ENCODE measurements at places on chromosomes 5 and 9. TPM values are rescaled to one million over a fixed set of nuclear protein-coding genes. Genes with fewer than 3 reads are reported as not detected.

The TMEM171 gene
- not detected for total RNA-seq

The TMEM174 gene
- total RNA-seq: not detected

The CPLANE1 gene
- total RNA-seq: 25.3 TPM

The NPR2 gene
- 0.07 TPM for total RNA-seq

The JAKMIP2 gene
- total RNA-seq: not detected

The MGAT1 gene
- total RNA-seq: 258 TPM

- DNase-seq: no peak
These were observed 312.5 kb upstream of the PTGER4 start for GRCh38 chr5:40367255-40367654.

DNA sequence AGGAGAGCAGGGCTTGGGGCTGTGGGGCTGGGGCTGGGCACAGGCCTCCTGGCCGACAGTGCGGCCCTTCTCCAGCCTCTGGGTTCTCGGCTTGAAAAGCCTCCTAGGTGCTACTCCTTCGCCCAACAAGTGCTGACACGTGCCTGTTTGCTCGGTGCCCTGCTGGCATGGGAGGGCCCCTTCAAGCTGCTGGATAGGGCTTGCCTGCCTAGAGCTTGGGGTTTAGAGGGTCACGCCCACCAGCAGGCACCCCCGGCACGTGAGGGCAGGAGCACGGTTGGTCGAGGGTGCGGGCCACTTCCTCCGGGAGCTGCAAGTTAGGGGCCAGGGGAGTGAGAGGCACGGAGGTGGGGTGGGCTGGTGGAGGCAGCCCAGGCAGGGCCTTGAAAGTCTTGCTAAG is 106.2 kb downstream of the RXRA start:
- DNase-seq: no peak

- DNase-seq: no peak
These were observed 51.4 kb upstream of the RARS1 start for GRCh38 chr5:168434746-168435321.

DNA sequence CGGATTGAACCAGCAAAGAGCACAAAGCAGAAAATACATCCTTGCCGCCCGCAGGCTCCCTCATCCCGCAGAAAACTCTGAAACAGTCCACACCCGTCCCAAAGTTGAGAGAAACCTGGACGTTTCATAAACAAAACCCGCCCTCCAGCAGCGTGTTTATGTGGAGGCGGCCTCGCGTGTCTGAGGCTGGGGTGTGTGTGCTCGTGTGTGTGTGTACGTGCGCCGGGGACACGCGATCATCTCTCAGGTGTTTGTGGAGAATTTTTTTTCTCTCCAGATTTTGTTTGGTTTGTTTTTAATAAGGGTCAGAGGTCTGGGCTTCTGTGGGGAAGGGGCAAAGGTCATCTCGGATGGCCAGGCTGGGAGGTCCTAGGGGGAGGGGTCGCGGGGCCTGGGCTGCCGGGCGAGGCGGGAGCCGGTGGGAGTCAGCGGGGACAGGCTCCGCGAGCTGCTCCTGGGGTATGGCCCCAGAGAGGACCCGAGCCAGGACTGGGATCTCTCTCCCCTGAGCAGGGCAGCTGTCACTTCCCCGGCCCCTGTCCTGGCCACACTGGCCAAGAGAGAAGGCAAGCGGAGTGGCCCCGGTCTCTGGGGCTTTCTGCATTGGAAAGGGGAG is 206.4 kb downstream of the C9orf50 start:
- no peak for DNase-seq

GRCh38 chr9:2396622-2397285 is 224.8 kb upstream of the VLDLR start:
- DNase-seq: no peak

DNA sequence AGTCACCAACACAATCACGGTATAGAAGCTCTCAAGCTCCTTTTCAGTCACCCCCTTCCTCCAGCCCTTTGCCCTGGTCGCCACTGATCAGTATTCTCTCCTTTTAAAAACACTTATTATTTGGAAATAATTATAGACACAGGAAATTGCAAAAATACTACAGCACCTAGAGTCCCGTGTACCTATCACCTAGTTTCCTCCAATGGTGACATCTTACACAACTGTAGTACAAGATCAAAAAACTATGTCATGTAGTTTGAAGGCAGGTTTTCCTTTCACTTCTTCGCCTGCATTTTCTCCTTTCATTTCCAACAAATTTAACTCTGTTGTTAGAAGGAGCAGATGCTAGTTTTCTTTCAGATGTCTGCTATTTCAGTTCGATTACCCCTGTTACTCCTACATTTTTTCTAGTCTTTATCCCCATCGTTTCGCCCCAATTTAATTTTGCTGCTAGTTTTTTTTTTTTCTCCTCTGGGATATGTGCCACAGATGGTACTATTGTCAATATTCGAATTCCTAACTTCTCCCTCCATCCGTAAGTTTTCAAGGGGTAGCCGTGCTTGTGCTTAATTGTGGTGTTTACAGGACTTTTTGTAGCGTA is 612 bp upstream of the ATG10 start:
- peak; percentile 60 for DNase-seq

- DNase-seq: no peak
These were observed 235.2 kb downstream of the NR3C1 start for GRCh38 chr5:143168171-143168741.

GRCh38 chr5:32100691-32101302 is 73.3 kb downstream of the GOLPH3 start:
- DNase-seq: peak; percentile 22

GRCh38 chr9:137679695-137680305 is 61.0 kb downstream of the EHMT1 start:
- no peak for DNase-seq

GRCh38 chr5:150069672-150070627 is 16.4 kb downstream of the CSF1R start:
- no peak for DNase-seq

GRCh38 chr9:660227-660626 is 181.3 kb upstream of the DMRT1 start:
- no peak for DNase-seq

- no peak for DNase-seq
These were observed 176.4 kb upstream of the PITX1 start for GRCh38 chr5:135210286-135211055.

- no peak for DNase-seq
These were observed 726.1 kb downstream of the CDH18 start for GRCh38 chr5:19261879-19262278.

- no peak for DNase-seq
These were observed 48.2 kb downstream of the CHD1 start for GRCh38 chr5:98880598-98880997.

DNA sequence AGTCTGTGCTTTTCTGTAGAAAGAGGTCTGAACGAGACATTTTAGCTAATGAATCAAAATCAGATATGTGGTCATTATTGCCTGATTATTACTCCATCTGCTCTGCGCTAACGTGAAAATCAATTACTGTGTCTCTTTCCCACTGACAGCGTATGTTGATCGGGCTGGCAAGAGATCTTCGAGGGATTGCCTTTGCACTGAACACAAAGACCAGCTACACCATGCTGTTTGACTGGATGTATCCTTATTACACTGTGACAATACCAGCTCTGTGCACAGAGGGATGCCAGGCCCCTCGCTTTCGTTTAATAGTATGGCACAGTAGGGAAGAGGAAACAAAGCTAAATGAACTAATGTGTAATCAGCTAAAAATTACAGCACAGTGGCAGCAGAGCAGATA is 103.7 kb upstream of the TLX3 start:
- DNase-seq: peak; percentile 18

GRCh38 chr5:91281401-91281800 is 101.7 kb downstream of the ARRDC3 start:
- peak; percentile 14 for DNase-seq

All from G401 (cell line).